Non-pigmented ciliary epithelial cell (primary cell): ENCODE measurements at places on chromosomes 11 and 22.

DNA sequence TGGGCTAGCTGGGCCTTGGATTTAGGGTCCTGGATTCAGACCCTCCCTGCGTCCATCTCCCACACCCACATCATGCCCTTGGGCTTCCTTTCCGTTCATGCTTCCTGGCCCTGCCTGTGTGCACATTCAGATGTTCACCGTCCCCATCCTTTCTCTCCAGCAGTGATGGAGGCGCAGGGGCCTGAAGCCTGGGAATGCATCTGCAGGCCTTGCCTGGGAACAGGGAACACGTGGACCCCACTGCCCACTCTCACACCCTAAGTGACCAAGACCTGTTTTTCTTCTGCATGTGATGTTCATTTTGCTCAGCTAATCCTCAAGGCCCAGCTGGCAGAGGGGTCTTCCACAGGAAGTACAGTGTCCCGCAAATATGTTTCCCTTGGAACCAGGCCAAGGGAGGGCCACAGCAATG is 91.6 kb upstream of the PARVA start:
- DNase-seq, result no peak

- no peak for DNase-seq
Observed at GRCh38 chr11:113289431-113290187, 24.8 kb upstream of the TTC12 start.

DNA sequence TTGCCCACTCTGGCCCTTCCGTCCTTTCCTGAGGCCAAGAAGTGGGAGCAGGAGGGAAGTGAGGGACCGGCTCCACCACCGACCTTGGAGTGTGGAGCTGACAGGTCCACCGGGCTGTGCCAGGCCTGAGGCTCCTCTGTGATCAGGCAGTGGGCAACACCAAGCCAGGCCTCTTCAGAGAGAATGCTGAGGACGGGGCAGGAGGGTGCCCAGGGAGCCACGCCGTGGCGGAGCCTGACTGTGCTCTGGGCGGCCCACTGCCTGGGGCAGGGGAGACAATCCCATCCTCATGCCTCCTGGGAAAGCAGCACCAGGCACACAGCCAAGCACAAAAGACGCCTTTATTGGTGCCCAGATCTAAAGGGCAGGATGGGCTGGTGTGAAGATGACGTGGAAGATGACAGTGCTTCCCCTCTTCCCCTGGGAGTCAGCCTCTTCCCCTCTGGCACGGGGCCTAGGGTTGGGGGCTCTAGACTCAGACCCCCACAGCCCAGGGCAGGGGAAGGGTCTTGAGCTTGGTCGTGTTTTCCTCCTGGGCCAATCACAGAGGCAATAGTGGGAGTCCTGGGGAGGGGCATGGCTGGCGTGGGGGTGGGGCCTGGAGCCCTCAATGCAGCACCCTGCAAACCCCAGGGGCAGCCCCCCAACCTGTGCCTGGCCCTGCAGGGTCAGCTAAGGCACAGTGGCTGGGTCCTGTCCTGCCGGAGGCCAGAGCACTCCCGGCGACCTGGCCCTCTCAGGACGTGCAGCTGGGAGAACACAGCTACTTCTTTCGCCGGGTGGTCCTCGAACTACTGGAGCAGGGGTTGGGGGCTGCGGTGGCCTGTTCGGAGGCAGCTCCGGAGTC is 4.7 kb downstream of the LMF2 start:
- no peak for DNase-seq

DNA sequence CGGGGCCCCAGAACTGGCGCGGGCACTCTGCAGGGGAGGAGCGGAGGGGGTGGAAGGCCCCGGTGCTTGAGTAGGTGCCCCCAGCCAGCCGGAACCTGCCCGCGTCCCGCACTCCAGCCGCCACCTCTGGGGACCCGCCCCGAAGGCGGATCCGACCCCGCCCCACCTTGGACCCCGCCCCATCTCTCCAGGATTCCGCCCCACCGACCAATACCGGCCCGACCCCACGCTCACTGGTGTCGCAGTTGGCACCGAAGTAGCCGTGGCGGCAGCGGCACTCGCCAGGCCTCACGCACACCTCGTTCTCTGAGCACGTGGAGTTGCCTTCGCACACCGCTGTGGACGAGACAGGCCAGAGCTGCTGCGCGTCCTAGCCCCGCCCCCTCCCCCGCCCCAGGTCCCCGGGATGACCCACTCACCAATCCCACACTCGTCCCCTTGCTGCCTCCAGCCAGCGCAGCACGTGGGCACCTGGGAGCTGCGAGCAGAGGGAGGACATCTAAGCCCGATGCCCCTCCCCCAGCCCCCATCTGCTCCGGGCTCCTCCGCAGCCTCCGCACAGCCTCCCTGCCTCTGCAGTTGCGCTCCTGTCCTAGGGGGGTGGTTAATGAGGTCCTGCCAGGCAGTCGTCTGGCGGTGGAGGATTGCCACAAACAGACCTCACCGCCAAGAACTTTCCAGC is 6.0 kb downstream of the SCARF2 start:
- DNase-seq, result no peak

DNA sequence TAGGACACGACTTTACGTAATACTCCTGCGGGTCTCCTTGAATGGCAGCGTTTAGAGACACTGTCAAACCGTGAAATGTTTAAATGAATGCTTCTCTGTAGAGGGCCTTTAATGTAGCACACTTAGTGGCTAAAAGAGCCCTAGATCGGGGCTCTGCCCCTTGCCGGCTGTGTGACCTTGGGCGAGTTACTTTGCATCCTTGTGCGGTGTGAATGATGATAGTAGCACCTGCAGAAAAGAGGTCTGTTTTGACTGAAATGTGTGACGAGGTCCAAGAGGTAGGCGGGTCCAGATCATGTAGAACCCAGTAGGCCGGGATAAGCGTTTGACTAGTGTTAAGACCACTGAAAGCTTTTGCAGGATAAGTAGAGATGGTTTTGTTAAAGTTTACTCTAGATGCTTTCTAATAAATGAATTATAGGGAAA is 866 bp downstream of the MED17 start:
- no peak for DNase-seq

DNA sequence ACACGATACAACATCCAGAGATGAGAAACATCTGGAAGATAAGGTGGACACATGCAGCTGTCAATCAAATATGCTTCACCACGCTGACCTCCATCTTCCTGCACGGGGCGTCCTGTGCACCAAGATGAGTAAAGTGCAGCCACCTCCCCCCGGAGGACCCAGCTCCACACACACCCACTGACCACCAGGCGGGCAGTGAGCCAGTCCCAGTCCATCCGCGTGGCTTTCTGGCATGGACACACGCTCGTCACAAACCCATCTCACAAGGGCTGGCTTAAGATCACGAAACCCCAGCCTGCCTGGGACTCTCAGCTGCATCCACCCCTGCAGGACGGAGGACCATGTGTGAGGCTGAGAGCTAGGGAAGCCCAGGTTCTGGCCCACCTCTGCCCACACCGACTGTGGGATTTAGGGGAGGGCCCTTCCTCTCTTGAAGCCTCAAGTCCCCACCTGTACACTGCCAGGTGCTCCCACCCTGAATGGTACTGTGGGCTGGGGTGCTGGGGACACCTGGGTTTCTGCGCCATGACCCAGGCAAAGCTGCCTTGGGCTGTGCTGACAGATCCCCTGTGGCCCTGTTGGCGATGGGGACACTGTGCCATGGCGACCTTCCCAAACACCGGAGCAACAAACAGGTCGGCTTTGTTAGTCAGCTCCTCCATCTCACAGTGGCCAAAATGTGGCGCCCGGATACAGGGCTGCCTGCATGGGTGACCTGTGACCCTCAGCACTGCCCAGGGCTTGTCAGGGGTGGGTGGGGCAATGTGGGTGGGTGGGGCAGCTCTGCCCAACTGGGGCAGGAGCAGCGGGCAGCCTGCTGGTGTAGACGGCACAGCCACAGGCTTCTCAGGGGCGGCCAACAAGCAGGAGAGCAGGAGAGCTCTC is 629.0 kb downstream of the TBC1D22A start:
- DNase-seq, result no peak

DNA sequence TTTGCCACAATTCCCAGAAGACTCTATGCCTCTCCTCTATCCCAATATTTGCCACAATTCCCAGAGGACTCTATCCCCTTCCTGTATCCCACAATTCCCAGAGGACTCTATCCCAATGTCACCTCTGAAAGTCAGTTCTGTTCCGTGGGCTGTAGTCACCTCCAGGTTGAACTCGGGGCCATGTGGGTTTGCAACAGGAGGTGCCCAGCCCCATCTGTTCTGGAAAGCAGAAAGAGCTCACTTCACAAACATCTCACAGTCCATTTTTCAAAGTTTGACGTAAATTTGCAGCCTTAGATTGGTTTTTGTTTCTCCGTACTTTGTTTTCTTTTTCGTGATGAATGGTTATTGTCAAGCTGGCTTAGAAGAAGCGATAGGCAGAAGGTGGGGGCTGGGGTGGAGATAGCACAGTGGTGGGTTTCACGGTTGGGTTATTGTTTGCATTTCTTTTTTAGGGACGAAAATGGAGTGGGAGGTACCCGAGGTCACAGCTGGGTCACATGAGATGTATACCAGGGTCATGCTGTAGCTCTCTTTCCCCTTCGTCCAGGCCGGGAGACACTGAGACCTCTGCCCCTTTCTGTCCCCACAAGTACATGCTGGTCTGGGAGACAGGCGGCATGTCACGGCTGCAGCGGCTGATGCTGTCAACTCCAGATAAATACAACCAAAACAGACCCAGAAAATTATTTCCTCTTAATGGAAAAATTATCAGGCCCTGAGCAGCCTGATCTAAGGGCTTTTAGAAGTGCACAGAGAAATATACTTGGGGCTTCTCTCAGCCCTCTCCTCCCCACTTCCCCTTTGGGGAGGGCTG is 374.5 kb downstream of the CADM1 start:
- DNase-seq, result no peak

GRCh38 chr11:118604566-118604965 is 2.8 kb upstream of the PHLDB1 start:
- DNase-seq, result no peak

- DNase-seq, result no peak
Observed at GRCh38 chr22:40178417-40179409, 988 bp downstream of the TNRC6B start.
